ENCODE measurements at places on chromosomes 3 and 15.

- no peak for DNase-seq
Measured at GRCh38 chr3:65385805-65386204, 652.9 kb downstream of the MAGI1 start.

GRCh38 chr3:27097182-27097581 is 272.0 kb downstream of the NEK10 start:
- DNase-seq = no peak

- no peak for DNase-seq
Measured at GRCh38 chr15:101326462-101327146, 31.6 kb upstream of the SNRPA1 start.

- no peak for DNase-seq
Measured at GRCh38 chr3:133268726-133269134, 131.1 kb upstream of the BFSP2 start.

GRCh38 chr3:63642488-63642887 is 10.0 kb upstream of the SNTN start:
- DNase-seq = no peak

- DNase-seq = peak; percentile 81
Measured at GRCh38 chr15:81492331-81492968, 118.4 kb upstream of the TMC3 start.

DNA sequence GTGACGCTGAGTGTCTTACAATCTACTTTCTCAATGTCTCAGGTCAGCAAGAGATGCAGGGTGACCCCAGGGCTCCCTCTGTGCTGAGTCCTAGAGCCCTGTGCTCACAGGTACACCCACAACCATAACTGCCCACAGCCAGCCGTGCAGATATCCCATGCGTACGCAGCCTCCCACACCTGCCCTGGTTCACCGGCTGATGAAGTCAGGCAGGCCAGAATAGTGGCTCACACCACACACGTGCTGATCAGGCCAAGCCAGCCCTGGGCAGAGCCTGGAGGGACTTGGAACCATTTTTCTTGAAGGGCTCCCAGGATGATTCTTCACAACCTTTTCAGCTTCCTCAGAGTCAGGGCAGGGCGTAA is 63.6 kb upstream of the RPL32 start:
- DNase-seq = no peak

DNA sequence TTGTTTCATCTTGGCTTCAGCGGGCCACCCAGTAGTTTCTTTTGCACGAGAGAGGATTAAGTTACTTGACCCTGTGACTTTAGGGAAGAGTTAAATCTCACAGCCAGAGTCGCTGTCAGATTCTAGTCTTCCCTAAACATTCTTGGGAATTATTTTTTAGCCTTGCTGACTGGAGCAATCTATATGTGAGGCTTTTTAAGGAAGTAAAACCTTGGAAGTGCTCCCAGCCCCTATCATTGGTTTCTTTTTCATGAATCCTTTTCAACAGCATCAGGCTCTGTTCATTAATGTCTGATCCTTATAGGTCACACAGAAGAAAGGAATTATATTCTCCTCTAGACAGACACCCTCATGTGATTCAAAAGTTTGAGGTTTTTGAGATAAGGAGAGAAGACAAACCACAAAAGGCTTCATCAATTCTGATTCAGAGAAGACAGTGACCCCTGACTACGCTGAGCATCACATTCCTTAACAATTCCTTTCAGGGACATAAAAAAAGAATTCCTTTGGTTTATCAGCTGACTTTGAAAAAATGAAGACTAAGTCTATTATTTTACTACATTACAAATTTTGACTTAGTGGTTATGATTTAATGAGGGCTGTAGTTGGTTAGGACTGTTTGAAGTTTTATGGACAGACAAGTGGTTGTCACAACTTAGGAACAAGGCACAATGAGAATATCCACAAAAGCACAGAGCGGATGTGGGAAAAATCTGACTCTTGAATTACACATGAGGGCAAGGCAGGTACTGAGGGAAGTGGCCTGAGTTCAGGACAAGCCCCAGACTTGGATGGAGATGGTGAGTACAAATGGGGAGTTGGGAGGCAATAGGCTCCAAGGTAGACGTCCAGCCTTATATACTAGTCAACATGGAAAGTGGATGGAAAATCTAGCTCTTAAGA is 171.1 kb upstream of the STT3B start:
- DNase-seq = peak; percentile 66

DNA sequence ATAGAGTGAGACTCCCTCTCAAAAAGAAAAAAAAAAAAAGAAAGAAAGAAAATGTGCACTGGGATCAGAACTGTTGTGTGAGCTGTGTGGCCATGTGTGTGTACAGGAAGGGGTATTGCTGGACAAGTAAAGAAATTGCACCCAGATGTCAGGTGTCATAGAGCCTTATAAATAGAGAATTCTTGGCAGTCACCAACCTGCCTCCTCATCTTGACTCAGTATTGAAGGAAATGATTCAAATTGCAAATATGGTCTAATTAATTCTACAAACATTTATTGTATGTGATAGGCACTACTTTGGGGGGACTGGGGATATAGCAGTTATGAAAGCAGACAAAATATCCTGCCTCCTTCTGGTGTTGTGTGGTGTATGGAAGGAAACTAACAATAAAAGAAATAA is 243.8 kb upstream of the TTC14 start:
- DNase-seq = no peak

GRCh38 chr15:40982855-40983254 is 29.6 kb downstream of the CHAC1 start:
- DNase-seq = peak; percentile 84
